GM13976 (cell line): ENCODE measurements at places on chromosomes 4 and X.

- no peak for DNase-seq
Measured at GRCh38 chr4:156251373-156252065, 297.9 kb upstream of the CTSO start.

GRCh38 chr4:185171373-185172071 lies 28.5 kb downstream of the SLC25A4 start:
- no peak for DNase-seq

- DNase-seq = no peak
Measured at GRCh38 chrX:48530736-48531135, 8.8 kb upstream of the TBC1D25 start.

DNA sequence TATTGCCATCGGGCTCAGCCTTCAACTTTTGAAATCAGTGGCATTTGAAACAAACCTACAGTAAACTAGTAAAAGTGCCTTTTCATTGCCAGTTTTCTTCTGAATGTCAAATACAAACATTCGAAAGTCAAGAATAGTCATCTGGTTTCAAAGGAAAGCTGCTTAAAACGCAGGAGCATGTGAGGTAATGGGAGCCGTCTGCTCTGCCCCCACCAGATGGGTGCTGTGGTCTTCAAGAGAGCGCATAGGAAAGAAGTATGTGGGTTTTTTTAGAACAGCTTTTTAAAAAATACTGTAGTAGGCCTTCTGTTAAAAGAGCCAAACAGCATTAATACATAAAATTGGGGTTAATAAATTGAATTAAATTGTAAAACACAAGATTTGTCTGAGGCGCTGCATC lies 88.6 kb downstream of the STOX2 start:
- DNase-seq = no peak

DNA sequence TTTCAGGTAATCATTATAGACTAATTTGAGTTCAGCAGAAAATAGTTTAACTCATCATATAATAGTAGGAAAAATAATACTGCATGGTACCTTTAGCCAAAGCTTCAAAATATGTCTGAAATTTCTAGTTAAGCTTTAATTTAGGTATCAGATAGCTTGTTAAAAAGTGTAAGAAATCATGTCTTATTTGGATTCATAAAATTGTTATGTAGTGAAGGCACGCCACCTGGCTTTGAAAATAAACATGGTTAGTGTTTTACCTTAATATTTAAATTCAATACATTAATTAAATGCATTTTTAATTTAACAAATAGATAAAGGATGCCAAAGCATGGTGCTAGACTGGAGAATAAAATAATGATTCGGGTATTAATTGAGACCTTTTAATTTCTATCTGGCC lies 211.4 kb downstream of the FSTL5 start:
- no peak for DNase-seq

DNA sequence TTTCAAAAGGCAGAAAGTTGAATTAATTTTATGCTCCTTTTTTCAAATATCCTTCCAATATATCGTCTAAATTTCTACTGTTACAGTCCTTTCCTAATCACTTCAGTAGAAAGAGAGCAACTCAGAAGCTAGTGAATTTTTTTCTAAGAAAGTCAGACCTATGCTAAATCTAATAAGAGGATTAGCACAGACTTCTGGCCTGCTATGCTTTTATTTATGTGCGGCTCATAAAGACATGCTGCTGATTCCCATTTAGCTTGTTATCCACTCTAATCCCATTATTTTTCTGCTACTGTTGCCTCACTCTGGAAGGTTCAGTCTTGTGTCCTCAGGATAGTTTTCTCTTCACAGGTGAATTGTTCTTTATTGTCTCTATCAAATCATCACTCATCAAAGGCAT lies 473.5 kb upstream of the FAM241A start:
- DNase-seq = no peak

GRCh38 chr4:93178279-93178678 lies 650.3 kb upstream of the ATOH1 start:
- no peak for DNase-seq

- no peak for DNase-seq
Measured at GRCh38 chr4:74466242-74466641, 21.3 kb downstream of the AREG start.

GRCh38 chrX:102968216-102968615 lies 31.1 kb downstream of the RAB40AL start:
- no peak for DNase-seq

- DNase-seq = no peak
Measured at GRCh38 chr4:153997516-153997915, 208.6 kb upstream of the SFRP2 start.

- no peak for DNase-seq
Measured at GRCh38 chrX:100817340-100817739, 2.9 kb upstream of the CSTF2 start.

- DNase-seq = no peak
Measured at GRCh38 chr4:33886356-33886755, 2358.0 kb downstream of the ARAP2 start.

DNA sequence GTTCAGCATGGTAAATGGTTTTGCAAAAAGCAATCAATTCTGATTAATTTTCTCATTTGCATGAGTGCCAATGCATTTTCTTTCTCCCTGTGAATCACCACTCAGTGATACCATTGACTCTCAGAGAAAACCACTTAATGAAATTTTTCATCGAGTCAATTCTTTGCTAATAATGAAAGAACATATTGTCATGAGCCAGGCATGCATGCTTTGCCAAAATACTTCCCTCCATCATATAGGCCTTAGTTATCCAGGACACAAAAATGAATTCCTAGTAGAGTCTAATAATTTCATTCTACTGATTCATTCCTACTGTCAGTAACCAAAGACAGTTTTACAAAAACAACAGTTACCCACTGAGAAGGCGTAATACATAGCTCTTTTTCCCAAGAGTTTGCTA lies 680.0 kb downstream of the TRIML1 start:
- no peak for DNase-seq

DNA sequence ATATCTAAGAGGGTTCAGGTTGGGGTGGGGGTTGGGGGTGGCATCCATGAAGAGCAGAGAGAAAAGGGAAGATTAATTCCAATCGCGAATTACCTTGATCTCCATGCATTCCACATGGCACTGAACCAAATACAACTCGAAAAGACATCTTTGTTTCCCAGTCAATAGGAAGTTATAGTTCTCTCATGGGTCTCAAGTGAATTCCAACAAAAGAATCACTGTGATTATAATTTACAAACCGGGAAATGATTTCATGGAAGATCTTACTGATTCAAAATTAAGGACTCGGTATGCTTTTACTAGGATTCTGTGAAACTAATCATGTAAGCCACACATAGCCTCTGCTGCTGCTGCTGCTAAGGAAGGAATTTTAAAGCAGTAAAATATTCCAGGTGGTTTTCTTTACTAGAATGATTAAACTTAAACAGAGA lies 26.6 kb upstream of the AMELX start:
- no peak for DNase-seq

DNA sequence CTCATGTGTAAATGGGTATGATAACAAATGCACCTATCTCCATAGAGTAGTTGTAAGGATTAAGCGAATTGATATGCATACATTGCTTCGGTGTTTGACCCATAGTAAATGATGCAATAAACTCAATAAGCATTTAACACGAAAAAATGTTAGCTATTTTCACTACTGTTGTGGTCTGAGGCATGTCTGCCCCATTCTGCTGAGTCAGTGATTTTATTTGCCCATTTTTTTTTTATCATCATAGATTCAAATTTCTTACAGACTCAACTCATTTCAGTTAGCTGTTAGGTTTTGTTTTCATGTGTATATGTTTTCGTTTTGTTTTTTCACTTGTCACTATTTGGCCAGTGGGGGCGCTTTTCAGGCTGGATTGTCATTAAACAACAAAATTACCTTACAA lies 27.8 kb upstream of the ARHGEF9 start:
- no peak for DNase-seq

DNA sequence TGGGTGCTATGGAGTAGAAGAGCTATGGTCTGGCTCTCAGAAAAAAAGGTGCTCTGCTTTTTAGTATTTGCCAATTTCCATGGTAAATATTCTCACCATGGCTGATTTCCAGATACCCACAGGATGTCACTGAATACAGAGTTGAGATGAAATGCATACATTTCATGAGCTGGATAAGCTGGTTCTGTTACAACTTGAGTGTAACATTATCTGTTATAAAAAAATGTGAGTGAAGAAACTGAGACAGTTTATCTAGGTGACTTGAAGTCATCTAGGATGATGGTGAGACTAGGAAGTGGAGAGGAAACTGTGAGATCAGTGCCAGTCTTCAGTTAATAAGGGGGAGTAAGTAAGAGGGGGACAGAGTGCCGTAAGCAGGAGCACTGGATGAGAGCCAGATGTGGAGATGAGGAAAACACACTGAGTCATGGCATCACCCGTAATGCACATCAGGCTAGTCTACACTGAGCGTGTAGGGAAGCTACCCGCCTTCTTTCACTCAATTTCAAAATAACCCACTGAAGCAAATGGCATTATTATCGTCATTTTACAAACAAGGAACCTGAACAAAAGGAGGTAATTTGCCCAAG lies 5.0 kb downstream of the HPSE start:
- no peak for DNase-seq

- no peak for DNase-seq
Measured at GRCh38 chr4:15100994-15101695, 98.9 kb downstream of the CPEB2 start.

GRCh38 chr4:41939016-41939626 lies 3.9 kb downstream of the TMEM33 start:
- DNase-seq = no peak

- no peak for DNase-seq
Measured at GRCh38 chrX:149759824-149760223, 14.0 kb upstream of the HSFX1 start.

DNA sequence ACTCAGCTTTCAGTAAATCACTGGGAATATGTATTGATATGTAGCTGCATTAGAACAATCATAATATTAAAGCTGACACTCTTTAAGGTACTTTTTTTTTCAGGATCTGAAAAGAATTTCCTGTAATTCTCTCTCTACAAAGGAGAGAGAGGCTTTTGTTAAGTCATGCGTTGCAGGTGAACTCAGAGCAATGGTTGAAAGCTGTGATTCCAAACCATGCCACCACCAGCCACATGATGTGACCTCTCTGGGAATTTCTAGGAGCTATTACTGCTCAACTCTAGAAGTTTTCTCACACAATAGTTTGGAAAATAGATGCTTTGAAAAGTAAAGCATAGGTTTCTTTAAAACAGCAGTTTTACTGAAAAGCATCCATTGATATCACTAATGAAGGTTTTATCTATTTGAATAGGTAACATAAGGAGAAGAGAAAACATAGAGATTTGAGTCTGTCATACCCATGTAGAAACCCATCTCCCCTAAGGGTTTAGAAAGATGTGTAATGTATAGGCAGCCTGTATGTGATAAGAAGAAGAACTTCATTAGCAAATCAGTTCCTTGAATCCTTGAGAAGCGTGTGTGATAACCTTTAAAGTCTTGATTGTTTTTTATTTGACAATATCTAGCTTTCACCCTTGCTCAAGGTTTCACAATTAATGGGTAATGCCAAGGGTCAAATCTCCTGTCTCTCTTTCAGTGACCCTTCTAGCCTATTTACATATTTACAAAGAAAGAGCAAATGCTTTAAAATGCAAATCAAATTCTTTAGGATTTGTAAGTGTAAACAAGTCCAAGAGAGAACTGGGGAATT lies 161.0 kb upstream of the ANKRD50 start:
- no peak for DNase-seq

- DNase-seq = no peak
Measured at GRCh38 chrX:68568136-68568535, 69.3 kb downstream of the YIPF6 start.

DNA sequence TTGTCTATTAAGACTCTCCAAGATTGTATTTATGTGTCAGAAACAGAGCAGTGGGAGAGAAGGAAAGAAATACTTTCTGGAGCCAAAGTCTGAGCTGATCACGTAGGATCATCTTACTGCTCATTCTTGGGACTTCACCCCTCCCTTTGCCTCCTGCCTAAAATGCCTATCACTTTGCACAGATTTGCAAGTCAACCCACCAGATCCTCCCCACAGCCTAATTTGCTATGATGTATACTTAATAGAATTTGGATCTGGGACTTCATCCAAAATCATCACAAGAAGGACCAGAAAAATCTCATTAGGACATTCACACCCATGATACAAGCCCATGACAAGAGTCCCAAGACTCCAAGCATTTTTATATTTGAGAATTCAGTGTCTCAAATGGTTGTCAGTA lies 290.2 kb downstream of the FBXW7 start:
- no peak for DNase-seq

GRCh38 chrX:115449742-115450141 lies 111.2 kb upstream of the PLS3 start:
- no peak for DNase-seq

DNA sequence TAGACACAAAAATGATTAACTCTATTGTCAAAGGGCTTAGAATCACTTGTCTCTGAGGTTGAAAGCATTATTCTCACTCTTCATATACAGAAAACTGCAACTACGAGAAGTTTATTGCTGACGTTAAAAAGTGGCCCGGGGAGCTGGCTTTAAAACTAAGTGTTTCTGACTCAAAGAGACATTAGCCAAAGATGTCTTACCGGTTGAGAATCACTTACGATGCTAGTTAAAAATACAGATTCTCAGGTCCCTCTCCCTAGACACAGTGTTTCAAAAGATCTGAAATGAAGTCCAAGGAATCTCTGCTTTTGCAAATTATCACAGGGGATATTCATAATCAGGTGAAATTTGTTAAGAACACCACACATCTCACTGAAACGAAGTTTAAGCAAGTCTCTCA lies 1.2 kb downstream of the GNPDA2 start:
- no peak for DNase-seq

DNA sequence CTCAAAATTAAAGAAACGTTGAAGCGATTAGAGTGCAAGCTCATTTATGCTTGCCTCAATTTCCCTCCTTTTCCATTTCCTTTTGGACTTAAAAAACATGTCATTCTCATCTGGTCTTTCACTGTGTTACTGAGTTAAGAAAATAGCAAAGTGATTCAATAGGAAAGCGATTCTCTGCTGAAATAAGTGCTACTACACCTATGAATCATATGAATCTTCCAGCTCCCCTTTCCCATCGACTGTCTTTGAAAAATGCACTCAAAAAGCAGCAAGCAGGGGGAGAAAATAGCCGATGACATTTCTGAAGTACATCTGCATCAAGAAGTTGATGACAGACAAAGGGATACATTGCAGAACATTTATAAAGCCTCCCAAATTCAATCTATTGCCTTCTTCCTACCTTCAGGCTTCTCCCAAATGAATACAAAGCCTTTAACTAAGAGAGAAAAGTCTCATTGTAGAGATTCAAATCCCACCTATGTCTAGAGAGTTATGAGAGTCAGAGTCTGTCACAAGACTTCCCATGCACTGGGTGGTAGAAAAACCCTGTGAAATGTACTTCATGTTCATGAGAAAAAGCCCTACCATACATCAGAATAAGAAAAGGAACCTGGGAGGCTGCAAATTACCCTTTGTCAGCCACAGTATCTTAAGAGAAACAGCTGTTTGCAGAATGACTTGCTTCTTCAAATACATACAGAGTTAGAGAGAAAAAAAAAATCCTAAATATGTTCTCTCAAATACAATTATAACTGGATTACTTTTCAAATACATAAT lies 78.9 kb downstream of the MBNL3 start:
- no peak for DNase-seq
